ENCODE measurements at places on chromosomes 6 and 20.

- no peak for DNase-seq
Measured at GRCh38 chr6:96171112-96171511, 155.3 kb downstream of the FUT9 start.

DNA sequence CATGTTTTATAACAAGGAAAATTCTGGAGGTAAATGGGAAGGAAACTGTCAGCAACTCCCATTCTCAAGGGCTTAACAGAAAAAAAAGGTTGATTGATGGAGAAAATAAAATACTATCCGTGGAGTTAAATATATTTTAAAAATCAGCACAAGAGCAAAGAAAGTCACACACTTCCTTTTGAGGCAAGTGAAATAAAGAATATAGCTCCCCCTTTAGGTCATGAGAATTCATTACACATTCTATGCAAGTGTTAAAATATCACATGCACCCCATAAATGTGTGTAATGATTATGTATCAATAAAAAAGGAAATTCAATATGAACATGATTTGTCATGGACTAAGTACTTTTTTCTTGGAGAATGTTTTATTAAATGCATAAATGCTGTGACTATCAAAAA is 349.2 kb downstream of the TPBG start:
- DNase-seq = no peak

- DNase-seq = no peak
Measured at GRCh38 chr20:62186887-62187866, 4.3 kb downstream of the MTG2 start.

GRCh38 chr6:157528931-157529653 is 148.1 kb downstream of the ZDHHC14 start:
- no peak for DNase-seq

- DNase-seq = no peak
Measured at GRCh38 chr6:32954986-32955802, 2.3 kb upstream of the HLA-DMA start.

DNA sequence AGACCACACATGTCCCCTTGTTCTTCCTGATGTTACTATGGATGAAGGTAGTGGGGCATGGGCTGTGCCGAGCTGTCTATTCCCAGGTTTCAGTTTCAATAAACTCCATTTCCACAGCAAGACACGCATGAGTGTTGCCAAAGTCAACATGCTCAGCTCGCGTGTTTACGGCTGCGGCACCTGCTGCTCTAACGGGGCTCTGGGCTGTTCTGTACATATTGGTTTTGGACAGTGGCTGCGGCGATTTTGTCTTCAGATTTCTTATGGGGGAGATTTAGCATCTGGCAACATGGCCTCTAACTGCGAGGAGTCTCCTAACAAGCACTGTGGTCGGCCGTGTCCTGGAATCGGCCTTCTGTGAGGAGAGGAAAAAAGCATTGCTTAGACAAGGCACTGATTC is 58.6 kb downstream of the TMEM242 start:
- no peak for DNase-seq

DNA sequence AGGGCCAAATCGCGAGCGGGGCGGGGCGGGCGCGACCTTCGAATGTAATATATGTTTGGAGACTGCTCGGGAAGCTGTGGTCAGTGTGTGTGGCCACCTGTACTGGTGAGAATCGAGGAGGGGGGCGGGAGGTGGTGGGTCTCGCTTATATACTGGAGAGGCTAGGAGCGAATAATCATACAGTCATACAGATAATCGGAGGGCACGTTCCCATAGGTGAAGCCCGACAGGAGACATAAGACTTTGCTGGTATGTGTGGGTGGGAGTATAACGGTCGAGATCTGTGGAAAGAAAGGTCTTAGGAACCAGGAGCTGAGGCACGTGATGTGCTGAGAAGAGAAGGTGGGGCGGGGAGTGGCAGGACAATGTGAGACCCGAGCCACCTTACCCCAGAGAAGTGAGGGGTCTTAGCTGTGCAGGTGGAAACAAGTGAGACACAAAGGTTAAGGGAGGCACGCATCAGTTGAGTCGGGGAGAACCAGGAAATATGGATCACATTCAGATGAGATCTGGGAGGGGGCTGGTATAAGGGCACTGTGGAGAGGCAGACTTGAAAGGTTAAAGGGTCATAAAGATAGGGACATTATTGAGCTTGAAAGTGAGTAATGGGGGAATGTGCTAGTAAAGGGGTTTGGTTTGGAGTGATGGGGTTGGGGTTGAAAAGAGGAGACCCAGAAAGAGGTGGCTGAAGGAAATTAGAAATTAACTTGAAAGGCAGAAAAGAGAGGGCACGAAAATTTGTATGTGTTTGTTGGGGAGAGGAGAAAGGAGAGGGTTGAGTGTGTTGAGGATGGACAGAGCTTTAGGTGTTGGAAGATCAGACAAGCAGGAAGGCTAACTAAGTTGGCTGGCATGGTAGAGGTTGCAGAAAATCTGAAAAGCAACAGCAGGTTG is 589 bp downstream of the RNF5 start:
- DNase-seq = no peak

DNA sequence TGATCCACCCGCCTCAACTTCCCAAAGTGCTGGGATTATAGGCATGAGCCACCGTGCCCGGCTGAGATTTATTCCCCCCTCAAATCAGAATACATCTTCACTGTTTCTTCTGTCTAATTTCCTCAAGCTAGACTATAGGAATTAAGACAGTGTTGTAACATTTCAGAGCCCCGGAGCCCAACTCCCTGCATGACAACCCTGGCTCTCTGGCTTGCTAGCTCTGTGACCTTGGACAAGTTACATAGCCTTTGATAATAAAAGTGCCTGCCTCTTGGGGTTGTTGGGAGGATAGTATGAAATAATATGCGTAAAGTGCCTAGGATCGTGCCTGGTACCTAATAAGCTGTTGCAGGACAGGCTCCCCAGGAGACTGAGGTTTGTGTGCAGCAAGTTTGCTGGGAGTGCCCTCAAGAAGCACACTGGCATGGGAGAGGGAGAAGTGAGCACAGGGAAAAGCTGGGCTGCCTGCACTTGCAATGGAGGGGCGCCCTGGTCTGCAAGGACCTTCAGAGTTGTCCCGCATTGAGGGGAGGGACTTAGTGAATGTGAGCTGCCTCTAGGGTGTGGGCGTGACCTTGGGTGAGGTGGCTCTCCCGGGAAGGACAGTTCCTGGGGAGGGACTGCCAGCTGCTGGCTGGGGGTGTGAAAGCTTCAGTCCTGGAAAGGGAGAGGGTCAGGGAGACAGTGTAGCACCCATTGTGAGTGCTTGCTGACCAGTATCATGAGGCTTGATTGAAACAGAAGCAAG is 43.4 kb downstream of the TAF8 start:
- no peak for DNase-seq

- DNase-seq = no peak
Measured at GRCh38 chr20:62241506-62241905, 3.2 kb downstream of the OSBPL2 start.

DNA sequence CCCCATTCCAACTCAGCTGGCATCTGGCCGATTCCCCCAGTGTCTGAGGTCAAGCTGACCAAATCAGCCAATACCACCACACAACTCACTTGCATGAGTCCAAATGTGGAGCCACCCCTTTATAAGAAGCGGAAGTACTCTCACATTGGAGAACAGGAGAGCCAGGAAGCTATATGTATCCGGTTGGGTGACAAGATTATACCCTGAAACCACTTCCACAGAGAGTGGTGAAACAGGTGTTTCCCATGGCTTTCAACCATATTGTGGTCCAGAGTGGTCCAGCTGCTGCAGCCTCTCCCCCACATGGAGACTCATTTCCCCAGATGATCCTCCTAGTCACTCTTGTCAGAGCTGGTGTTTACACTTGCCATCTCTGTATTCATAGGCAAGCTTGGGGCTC is 24.0 kb upstream of the SERINC1 start:
- DNase-seq = no peak

Measured in stimulated activated CD8-positive, alpha-beta memory T cell treated with anti-CD3 and anti-CD28 coated beads, Interleukin-2, amount 100 ng/mL, for 1 hour (primary cell).